KBM-7 (cell line): ENCODE measurements at places on chromosomes 1 and 21.

- no peak for DNase-seq
Measured at GRCh38 chr1:214380396-214380795, 99.4 kb downstream of the SMYD2 start.

DNA sequence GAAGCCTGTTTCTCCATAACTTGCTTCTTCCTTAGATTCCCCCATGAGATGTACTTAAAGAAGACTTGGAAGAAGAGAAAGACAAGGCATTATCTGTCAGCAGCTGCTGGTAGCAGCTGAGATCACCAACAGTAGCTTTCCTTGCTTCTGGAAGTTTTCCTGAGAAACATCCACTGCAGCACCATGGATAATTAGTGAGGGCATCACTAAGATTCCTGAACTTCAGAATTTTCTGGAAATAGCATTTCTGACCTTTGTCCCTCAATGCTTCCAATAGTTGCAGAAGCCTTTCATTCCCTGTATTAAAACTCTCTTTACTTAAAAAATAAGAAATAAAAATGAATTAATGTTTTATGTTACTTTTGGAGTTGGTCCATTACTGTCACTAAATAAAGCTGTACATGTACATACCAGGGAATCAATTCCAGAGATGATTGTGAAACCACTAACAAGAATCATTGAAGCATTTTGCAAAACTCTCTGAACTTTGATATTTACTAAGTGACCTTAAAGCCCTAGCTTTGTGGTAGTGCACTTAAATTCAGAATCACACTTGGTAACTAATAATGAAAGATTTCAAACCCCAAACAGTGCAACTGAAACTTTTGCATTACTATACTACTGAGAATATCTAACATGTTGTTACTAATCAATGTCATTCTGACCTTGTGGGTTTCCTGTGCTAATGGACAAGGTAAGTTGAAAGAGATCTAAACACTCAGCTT is at the start of gene CFHR4:
Gene CFHR4 (plus strand): TSS at position 538 of the 725 bp plus-strand sequence. CDS start 99 bp downstream, at position 637.
- no peak for DNase-seq

- DNase-seq: no peak
Measured at GRCh38 chr1:87236585-87236984, 92.1 kb upstream of the LMO4 start.

GRCh38 chr1:232009741-232010140 is 383.2 kb downstream of the DISC1 start:
- DNase-seq: no peak

DNA sequence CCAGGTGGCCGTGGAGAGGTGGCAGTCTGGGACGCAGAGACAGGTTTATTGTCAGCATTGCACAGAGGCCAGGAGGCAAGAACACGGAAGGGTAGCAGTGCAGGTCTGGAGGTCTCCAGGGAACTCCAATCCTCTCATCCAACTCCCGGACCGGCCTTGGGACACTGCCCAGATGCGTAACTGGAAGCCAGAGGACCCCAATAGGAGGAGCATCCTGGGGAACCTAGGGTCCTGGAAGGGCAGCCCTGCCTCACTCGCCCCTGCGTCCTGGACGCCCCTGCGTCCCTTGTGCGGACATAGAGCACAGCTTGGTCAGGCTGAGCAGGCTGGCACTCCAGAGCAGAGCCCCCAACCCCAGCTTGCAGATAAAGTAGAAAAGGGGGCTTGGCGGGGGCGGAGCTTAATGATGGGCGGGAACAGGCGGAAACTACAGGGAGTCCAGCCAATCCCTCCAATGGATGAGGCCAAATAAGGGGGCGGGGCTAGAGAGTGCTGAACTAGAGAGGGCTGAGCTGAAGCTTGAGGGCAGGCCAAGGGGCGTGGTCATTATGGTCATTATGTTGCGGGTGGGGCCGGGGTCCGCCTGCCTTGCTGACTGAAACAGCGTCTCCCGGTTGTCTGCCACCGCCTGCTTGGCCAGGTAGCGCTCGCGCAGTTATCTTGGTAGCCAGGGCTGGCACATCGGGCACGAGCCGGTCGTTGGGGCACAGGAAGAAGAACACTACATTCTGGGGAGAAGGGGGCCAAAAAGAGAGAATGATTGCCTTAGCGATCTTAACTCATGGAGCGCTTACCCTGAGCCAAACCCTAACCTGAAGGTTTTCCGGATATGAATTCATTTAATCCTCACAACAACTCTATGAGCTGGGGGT is 3.7 kb upstream of the ARHGEF19 start:
- no peak for DNase-seq

DNA sequence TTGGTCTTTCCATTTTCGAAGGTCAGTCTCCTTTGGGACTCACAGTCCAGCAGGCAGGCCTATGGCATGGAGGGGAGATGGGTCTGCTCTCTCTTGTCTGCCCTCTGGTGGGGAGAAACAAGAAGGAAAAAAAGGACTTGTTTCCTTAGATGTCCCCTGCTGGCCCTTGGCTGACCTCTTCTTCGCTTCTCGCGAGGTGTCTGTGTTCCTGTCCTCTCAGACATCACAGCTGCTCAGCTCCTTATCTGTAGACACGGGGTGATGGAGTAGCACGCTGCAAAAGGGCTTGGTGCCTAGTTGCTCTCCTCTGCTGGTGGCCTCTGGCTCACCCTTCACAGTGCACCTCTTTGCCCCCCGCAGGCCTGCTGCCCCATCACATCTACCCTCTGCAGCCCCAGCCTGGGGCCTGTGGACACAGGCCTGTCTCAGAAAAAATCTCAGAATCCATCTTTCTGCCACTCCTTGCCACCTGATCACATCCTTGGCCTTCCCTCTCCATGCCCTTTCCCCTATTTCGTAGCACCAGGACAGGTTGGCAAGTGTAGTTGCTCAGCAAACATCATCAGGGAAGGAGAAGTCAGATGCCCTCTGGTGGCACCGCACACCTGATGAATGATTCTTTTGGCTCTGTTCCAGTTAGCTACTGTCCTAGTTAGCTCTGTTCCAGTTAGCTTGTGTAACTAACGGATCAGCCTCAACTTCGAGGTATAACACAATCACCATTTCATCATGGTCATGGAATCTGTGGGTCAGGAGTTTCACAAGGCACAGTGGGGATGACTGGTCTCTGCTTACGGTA is 18.7 kb upstream of the AK2 start:
- peak; percentile 68 for DNase-seq

DNA sequence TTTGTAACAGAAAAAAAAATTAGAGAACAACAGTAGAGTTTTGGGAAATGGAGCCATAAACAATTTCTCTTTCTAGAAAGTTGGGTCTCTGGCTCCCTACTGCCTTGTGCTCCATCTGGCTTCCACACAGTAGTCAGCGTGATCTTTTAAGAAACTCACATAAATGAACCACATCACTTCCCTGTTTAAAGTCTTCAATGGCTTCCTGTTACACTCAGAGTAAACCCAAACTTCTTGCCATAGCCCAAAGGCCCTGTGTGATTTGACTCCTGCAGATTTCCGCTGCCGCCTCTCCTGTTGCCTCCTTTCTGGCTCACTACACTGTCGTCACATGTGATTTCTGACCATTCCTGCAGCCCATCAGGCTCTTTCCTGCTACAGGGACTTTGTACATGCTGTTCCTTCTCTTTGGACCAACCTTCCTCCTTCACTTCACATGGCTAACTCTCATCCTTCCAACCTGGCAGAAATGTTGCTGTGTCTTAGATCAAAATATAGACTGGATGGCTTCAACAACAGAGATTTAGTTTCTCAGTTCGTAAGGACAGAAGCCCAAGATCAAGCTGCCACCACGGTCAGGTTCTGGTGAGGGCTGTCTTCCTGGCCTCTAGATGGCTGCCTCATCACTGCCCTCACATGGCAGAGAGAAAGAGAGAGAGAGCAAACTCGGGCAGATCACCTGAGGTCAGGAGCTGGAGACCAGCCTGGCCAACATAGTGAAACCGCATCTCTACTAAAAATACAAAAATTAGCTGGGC is 34.0 kb downstream of the OPRD1 start:
- DNase-seq: peak; percentile 61

GRCh38 chr1:87176087-87176486 is 152.6 kb upstream of the LMO4 start:
- DNase-seq: no peak

DNA sequence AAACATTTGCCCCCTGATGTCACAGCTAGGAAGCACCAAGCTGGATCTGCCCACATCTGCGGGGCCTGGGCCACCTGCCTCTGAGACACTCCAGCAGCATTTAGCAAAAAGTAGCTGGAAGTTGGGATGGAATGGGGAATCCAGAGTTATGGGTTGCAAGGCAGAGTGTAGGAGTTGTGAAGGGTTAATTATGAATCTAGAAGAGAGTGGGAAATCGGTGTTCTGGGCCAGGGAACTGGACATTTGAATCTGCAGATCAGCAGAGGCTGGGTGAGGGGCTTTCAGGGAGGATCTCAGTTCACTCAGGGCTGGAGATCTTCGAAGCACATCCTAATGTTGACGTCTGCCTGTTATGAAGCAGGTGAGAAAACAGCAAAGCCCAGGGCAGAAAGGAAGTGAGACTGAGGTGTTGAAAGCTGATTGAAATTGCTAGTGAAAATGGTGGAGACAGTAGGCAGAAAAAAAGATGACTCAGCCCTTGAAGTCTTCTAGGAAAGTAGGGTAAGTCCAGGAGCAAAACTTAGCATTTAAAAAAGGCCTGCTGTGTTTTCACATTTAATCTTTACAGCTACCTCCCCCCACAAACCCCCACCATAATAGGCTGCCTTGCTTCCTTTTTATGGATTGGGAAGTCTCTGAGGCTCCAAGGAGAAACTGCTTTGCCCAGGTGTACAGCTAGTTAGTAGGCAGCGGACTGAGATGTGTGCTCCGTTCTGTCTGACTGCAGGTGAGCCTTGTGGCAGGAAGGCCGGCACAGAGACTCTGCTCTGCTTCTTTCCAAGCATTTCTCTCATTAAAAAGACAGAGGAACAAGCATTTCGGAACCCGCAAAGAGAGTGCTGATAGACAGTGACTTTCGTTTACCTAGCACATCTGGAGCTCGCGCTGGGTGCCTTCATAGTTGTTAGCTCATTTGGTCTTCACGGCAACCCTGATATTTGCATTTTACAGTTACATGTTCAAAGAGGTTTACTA is 7.2 kb downstream of the VANGL1 start:
- DNase-seq: peak; percentile 44

GRCh38 chr1:215631040-215631439 is 63.9 kb downstream of the KCTD3 start:
- no peak for DNase-seq

- no peak for DNase-seq
Measured at GRCh38 chr1:64896551-64896950, 69.8 kb downstream of the JAK1 start.

DNA sequence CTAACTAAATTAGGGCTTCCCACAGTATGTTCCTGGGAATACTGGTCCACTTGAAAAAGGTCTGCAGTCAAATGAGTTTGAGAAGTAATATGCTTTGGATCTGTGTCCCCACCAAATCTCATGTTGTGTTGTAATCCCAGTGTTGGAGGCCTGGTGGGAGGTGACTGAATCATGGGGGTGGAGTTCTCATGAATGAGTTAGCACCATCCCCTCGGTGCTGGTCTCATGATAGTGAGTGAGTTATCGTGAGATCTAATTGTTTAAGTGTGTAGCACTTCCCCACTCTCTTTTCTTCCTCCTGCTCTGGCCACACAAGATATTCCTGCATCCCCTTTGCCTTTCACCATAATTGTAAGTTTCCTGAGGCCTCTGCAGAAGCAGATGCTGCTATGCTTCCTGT is 16.9 kb upstream of the DMRTB1 start:
- DNase-seq: peak; percentile 38

GRCh38 chr1:246572785-246573184 is 6.5 kb downstream of the CNST start:
- DNase-seq: peak; percentile 51

GRCh38 chr1:92992054-92992453 is 30.8 kb upstream of the DIPK1A start:
- no peak for DNase-seq

DNA sequence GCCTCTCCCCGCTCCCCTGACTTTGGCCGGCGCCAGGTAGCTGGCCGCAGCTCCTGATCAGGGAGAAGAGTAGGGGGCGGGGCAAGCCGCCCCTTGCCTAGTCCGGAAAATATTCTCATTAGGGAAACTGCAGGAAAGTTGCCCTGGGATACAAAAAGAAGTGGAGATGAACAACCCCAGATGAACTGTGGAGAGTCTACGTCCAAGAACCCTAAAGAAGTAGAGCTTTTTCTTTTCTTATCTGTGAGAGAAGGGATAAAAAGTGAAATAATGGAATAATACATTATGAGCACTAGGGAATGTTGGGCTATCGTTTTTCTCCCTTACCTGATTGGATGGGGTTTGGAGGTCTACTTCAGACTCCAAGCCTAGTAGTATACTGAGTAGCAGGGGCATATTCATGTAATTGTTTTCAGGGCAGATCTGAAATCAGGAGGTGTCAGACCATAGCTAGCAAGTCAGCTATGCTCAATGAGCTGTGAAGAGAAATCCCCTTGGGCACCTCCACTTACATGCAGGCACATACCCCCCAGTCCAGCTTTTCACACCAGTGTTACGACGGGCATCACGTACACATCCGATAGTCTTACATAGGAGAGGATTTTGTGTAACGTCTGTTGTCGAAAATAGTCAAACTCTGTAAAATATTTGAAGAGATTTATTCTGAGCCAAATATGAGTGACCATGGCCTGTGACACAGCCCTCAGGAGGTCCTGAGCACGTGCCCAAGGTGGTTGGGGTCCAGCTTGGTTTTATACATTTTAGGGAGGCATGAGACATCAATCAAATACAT is 1.7 kb upstream of the DUSP10 start:
- peak; percentile 35 for DNase-seq

- no peak for DNase-seq
Measured at GRCh38 chr1:2288311-2288710, 60.2 kb downstream of the SKI start.

DNA sequence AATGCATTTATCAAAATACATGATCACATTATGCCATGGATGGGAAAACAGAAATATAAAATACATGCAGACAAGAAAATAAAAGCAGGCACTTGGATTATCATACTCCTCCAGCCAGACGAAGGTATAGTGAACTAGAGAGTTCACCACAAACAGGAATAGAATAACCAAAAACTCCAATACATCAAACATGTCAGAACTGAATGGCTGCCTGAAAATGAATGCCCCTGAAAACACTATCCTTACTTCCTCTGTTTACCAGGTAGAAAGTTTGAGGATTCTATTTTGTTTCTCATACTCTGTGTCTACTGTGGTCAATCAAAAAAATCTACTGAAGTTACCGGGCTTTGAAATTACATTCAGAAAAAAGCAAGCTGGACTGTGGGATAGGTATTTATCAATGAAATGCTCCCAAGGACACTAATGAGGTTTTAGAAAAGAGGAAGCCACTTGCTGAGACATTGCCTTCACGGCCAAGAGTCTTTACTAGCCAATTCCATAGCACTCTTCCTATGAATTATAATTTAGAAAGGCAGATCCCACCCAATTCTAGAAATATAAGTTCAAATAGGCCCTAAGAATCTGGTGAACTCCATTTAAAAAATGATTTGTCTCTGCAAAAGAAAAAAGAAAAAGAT is 197.7 kb downstream of the SMYD3 start:
- DNase-seq: peak; percentile 76
